ENCODE measurements at places on chromosomes 6 and 20.

DNA sequence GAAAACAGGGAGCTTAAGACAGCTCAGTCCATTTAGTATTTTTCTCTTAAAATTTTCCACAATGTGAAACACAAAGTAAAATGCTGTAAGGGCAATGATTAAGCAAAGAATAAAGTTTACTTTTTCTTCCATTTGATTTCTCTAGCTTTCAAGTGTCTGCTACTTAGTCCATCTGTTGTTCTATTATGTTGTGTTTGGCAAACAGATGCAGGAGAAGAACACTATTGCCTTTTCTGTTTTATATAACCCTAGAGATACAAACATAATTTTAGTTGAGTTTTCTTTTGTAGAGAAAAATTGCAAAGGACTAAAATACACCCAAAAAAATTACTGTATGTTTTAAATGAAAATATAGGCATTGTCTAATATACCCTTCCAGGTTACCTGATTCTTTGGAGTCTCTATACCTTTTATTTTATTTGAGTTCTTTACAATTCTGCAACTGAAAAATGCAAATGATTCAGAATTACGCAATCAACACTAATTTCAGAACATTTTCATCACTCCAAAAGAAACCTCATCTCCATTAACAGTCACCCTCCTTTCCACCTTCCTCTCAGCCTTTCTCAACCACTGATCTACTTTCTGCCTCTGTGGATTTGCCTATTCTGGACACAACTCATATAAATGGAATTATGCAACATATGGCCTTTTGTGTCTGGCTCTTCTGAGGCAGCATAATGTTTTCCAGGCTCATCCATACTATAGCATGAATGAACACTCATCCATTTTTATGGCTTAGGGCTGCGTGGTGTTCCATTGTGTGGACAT is 96.9 kb downstream of the MKKS start:
- DNase-seq: no peak

DNA sequence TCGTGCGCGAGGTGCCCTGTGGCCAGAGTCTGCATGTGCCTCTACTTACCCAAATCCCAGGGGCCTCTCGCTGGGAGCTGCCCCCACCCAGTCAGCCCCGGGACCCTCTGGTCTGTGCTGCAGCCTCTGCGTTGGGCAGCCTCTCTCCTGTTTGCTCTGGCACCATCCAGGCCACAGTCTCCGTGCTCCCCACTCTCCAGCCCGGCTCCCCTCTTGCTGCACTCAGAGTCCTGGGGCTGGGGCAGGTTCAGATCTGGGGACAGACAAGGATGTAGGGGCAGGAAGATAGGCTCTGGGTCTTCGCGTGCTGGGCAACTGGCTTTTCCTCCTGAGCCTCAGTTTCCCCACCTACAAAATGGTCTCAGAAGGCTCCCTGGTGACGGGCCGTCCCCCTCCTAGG is 70.8 kb upstream of the GATA5 start:
- no peak for DNase-seq

DNA sequence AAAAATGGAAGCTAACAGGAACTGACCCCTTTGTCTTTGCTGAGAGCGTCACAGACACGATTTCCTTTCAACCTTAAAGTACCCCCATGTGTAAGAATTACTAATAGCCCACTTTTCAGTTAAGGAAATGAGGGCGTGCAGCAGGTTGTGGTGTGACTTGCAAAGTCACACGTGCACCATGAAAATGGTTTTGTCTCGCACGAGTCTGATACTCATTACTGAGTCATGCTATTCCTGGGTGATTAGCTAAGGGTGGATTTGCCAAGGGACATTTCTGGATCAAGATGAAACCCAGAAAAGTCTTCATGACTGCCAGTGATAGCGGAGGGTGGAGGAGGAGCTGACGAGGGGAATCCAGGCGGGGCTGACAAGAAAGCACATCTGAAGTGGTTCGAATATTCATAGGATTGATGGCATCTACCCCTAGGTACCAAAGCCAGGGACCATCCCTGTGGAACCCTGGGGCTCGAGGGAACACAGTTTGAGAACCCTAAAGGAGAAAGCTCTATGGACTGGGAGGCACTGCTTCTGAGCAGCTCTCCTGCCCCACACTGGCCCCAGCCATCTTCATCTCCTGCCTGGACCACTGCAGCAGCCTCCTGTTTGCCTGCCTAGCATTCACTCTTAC is 12.1 kb upstream of the NFATC2 start:
- DNase-seq: no peak

GRCh38 chr6:7196019-7196402 is 88.2 kb downstream of the RREB1 start:
- no peak for DNase-seq

DNA sequence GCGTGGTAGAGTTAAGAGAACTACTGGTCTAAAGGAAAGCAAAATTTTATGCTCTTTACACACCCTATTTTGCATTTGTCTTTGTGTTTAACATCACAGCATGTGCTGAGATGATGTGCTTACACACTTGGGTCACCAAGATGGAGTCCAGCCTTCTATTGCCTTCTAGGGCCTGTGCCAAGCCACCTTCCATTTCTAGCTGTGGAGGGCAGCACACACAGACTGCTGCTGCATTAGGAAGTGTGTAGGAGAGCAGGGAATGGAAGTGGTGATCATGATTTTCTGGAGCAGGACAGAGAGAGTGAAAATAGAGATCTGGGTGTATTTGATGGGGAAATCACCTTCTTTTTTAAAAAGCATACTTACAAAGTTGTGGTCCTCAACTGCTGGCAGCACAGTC is 191.6 kb downstream of the SOX4 start:
- no peak for DNase-seq

- no peak for DNase-seq
Observed at GRCh38 chr6:51619042-51619799, 468.2 kb downstream of the PKHD1 start.

- no peak for DNase-seq
Observed at GRCh38 chr6:127483399-127484055, 24.3 kb upstream of the KIAA0408 start.

- no peak for DNase-seq
Observed at GRCh38 chr6:29414588-29414987, at the start of gene OR12D1. OR12D1 (plus strand) TSS chr6:29414928.

- DNase-seq: no peak
Observed at GRCh38 chr20:44955270-44955669, 4.9 kb downstream of the TOMM34 start.

- no peak for DNase-seq
Observed at GRCh38 chr6:76682842-76683241, 610.4 kb upstream of the IMPG1 start.

Measured in inflammatory macrophage (primary cell).